ENCODE measurements at places on chromosomes 2 and 18. TPM values are rescaled to one million over a fixed set of nuclear protein-coding genes. Genes with fewer than 3 reads are reported as not detected.

RAD51AP2 gene
- total RNA-seq, result not detected

NYAP2 gene
- not detected for total RNA-seq

BOLL gene
- not detected for total RNA-seq

PLCD4 gene
- total RNA-seq, result 0.64 TPM

KRTCAP3 gene
- total RNA-seq, result 13.9 TPM

IL1F10 gene
- not detected for total RNA-seq

ABCB11 gene
- not detected for total RNA-seq

MROH2A gene
- total RNA-seq, result not detected

CXCR1 gene
- total RNA-seq, result 0.14 TPM

VWC2L gene
- not detected for total RNA-seq

IL36A gene
- not detected for total RNA-seq

AQP12A gene
- not detected for total RNA-seq

CFAP65 gene
- not detected for total RNA-seq

ALPP gene
- total RNA-seq, result not detected

CRYGC gene
- not detected for total RNA-seq

CCDC74A gene
- 4.9 TPM for total RNA-seq

C2orf81 gene
- 3.7 TPM for total RNA-seq

PRKAG3 gene
- not detected for total RNA-seq

SMC6 gene
- 27.9 TPM for total RNA-seq

SNTG2 gene
- total RNA-seq, result 3.5 TPM

SPATA3 gene
- total RNA-seq, result not detected

REG1B gene
- not detected for total RNA-seq

CYBRD1 gene
- total RNA-seq, result 1.1 TPM

EFEMP1 gene
- total RNA-seq, result not detected

PPP4R3B gene
- 81.7 TPM for total RNA-seq

UBR3 gene
- total RNA-seq, result 23.8 TPM

PLGLB1 gene
- total RNA-seq, result 7.9 TPM

TMEFF2 gene
- not detected for total RNA-seq

CREG2 gene
- not detected for total RNA-seq

VSNL1 gene
- total RNA-seq, result not detected

NT5DC4 gene
- total RNA-seq, result not detected

ANO7 gene
- 0.97 TPM for total RNA-seq

SOWAHC gene
- total RNA-seq, result 0.17 TPM

CCDC150 gene
- total RNA-seq, result 13.5 TPM

MARS2 gene
- total RNA-seq, result 13.7 TPM

SERPINB4 gene
- not detected for total RNA-seq

RGPD5 gene
- 43.1 TPM for total RNA-seq
